ENCODE measurements at places on chromosomes 1 and 21.

DNA sequence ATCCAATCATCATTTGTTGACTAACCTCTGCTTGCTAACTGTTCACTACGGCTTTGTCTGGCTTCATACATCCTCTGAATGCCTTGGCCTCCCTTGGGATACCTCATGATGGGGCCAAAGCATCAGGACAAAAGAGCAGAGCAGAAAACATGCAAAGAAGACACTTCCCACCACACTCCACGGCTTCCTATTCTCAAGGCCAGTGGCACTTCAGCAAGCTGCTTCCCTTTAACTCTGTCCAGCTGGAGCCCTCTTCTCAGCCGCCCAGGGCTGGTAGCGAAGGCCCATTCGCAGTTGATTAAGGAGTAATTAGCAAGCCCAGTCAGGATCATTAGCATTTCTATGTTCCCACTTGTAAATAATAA lies 224.3 kb upstream of the FGGY start:
- no peak for DNase-seq

- DNase-seq = no peak
Measured at GRCh38 chr1:241600496-241600901, 39.7 kb downstream of the CHML start.

- DNase-seq = no peak
Measured at GRCh38 chr1:90919900-90920299, 101.9 kb downstream of the ZNF644 start.

DNA sequence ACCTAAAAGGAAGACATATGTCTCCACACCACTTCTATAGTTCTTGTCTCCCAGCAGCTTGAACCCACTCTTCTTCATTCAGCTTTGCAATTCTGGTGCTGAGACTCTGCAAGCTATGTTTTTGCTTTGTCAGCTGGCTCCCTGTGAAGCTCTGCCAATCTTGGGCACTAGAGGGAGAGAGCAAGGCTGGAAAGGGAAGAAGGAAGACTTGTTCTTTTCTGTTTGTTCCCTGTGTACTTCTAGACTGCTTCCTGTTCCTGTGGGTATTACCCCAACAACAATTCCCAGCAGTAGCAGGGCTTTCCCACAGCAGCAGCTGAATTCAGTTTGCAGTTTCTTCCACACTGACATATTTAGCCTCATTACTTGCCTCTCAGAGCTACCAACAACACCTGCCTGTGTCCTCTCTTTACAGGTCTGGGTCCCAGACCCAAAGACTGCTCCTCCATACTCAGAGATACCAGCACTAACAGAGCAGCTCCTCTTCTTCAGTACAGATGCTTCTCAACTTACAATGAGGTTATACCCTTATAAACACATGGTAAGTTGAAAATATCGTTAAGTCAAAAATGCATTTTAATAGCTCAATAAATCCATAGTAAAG lies 275.2 kb upstream of the NEGR1 start:
- no peak for DNase-seq

- no peak for DNase-seq
Measured at GRCh38 chr1:172496678-172497077, 36.3 kb upstream of the SUCO start.

DNA sequence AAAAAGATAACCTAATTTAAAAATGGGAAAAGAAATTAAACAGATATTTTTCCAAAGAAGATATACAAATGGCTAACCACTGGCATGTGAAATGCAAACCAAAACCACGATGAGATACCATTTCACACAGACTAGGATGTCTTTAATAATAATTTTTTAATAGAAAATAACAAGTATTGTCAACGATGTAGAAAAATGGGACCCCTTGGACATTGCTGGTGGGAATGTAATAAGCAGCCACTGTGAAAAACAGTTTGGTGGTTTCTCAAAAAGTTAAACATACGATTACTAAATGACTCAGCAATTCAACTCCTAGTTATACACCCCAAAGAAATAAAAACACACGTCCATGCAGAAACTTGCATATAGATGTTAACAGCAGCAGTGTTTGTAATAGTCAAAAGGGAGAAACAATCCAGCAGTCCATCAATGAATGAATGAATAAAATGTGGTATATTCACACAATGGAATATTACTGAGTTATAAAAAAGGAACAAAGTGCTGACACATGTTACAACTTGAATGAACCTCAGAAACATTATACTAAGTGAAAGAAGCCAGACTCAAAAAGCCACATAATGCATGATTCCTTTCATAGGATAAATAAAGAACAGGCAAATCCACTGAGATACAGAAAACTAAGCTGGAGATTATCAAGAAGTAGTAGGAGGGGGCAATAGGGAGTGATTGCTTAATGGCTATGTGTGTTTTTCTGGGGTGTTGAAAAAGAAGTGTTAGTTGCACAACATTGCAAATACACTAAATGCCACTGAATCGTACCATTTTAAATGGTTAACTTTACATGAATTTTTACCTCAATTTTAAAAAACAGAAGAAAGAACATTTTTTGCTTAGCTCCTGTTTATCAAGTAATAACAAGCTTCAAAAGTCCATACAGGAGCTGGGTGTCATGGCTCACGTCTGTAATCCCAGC lies 4.1 kb downstream of the PPT1 start:
- DNase-seq = no peak

DNA sequence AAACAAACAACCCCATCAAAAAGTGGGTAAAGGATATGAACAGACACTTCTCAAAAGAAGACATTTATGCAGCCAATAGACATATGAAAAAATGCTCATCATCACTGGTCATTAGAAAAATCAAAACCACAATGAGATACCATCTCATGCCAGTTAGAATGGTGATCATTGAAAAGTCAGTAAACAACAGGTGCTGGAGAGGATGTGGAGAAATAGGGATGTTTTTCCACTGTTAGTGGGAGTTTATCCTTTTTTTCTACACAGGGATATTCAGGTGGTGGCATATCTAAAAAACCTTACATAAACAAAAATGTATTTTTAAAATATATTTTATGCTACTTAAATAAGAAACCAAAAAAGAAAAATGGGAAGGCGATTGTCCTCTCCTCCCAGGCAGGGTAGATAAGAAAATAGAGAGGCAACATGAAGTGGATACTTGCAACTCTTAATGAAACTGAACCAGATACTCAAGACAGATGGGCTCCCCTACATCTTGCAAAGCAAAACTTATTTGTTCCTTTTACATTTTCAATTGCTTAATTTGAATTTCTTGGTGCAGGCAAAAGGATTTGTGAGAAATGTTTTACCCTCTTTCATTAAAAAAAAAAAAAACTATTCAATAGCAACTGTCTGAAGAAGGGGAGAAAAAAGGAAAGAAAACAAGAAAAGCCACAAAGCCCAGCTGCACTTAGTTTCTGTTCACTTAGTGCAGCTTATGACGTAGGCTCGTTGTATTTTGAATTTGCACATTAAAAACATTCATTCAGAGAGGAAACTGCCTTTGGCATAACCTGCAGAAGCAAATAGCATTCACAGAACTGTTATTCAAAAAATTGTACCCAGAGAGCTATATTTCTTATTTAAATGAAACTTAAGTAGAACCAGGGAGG lies 36.9 kb upstream of the RGS1 start:
- DNase-seq = no peak

- no peak for DNase-seq
Measured at GRCh38 chr1:78787544-78787943, 137.9 kb downstream of the IFI44 start.

- DNase-seq = no peak
Measured at GRCh38 chr1:201261771-201262547, 21.3 kb upstream of the PKP1 start.

Data from C1 segment of cervical spinal cord (tissue), 14 donors.